ENCODE measurements at places on chromosomes 1 and 21.
A peak's percentile ranks its signal among the peaks of the same experiment; 100 is the strongest.

DNA sequence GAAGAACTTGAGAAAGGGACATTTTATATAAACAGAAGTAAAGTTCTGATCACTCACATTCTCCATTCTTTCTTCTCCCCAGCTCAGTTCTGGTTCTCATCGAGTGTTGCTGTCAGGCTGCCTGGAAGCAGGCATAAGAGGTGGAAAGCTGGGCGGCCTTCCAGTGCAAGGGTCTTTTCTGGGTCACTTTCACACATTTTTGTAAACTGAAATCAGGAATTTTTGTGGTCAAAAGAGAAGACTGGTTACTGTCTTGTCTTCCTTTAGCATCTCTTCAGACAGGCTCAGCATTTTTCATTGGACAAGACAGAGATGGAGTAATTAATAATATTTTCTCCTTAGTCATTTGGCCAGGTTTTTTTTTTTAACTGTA, 93.7 kb downstream of the CTH start:
- no peak for DNase-seq

- no peak for DNase-seq
Observed at GRCh38 chr1:118920124-118920717, 67.9 kb downstream of the TBX15 start.

DNA sequence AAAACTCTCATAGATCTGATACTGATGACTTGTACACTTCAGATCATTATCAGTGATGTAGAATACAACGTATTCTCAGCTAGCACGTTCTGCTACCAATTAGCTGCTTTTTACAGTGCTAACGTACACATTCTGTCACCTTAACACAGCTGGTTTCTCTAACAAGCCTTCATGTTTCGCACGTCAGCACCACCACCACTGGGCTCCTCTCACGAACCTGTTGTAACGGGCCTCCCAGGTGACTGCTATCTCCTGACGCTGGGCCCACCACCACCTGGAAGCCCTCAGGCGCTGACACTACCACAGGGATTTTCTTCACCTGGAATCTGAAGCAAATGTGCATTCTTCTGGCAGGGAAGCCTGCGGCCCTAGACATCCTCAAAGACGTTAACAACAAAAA, 19.8 kb downstream of the TOMM20 start:
- DNase-seq: no peak

DNA sequence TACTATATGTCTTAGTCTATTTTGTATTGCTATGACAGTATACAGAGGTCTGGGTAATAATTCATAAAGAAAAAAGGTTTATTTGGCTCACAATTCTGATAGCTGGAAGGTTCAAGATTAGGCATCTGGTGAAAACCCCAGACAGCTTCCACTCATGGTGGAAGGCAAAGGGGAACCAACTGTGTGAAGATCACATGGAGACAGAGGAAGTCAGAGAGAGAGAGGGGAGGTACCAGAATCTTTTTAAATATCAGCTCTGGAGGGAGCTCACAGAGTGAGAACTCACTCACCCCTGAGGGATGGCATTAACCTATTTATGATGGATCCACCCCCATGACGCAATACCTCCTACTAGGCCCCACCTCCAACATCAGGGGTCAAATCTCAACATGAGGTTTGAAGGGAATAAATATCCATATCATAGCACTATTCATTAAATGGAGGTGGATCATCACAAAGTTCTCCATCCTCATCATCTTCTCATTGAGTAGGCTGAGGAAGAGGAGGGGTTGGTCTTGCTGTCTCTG, 290.5 kb downstream of the DSCAM start:
- no peak for DNase-seq

DNA sequence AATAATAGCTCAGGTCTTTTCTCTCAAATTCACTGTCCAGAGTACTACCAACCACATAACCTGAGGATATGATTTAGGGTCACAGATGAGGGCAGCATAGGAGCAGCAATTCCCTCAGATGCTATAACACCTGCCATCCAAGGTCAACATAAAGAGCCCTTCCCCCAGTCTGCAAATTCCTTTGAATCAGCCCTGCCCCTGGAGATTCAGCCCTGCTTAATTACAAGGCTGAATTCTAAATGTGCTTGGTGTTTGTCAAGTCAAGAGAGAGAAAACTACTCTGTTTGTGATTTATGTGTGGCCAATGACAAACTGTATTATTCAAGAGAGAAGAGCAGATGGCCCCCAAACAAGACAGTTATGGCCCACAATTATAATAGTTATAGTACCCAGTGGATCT, 195.7 kb upstream of the ADGRL2 start:
- no peak for DNase-seq

- DNase-seq: peak; percentile 4
Observed at GRCh38 chr1:53681977-53682685, 56.8 kb downstream of the GLIS1 start.

DNA sequence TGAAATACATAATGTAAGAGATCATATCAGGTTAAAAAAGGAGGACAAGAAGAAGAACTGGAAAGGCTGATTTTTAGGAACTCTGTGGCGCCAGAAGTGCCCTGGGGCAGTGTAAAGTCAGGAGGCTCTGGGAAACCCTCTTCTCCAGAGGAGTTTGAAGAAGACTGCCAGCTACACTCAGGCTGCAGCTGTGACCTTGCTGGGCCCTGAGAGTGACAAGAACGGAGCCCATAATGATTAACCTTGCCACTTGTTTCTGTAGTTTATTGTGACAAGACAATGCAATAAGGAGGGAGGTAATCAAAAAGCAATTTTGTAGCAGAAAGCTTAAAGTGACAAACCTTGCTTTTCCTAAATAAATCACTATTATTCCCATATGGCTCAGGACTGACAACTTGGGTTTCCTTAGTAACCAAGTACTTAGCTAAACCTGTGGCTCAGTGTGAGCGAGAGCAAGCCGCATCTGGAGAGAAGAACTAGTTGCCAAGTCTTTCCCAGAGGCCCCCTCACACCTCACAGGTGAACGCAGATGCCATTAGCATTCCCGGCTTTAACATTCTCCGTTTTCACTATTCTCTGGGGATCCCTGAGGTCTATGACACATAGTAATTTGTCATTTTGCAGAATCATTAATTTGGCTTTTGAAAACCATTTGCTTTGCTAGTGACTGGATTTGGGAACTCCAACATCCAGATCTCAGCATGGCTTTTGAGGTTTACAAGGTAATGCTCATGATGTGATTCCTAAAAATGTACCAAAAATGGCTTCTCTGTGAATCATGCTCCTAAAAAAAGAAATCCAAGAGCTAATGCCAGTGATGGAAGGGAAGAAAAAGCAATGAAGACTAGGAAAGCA, 115.9 kb downstream of the OMA1 start:
- no peak for DNase-seq

- DNase-seq: peak; percentile 73
Observed at GRCh38 chr1:40849801-40850592, 12.2 kb downstream of the CITED4 start.

GRCh38 chr1:46996659-46997281, 26.7 kb upstream of the CYP4X1 start:
- DNase-seq: no peak

GRCh38 chr1:227887697-227888403, 59.9 kb downstream of the WNT9A start:
- peak; percentile 34 for DNase-seq
